ENCODE measurements at places on chromosomes 2 and 18.

DNA sequence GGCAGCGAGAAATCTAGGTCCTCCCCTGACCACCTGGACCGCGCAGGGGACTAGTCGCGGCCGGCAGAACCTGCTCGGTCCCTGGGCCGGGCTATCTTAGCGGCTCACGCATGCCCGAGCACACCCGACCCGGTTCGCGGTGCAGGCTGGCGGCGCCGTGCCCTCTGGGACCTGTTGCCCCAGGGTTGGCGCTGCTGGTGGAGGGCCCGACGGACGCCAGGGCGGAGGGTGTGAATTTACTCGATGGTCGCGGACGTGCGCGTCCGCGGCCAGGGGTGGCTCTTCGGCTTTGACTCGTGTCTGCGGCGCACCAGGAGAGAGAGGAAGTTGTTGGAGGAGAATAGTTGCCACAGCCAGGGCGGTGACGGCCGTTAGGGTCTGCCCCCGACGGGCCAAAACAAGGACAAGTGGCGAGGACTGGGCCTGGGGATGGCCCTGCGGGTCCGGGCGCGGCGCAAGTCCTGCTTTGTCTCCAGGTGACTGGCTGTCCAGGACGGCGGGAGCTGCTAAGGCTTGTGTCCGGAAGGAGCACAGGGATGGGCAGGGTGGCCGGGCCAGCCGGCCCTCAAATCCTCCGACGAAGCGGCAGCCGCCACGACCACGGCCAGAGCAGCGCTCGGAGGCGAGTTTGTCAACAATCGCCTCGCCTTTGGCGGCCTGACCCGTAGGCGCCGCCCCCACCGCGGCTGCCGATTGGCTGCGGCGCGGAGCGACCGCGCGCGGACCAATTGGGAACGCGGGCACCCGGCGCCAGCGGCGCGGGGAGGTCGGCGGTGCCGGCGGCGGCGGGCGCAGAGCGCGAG, 1.3 kb downstream of the BCL2L11 start:
- peak; percentile 56 for DNase-seq

GRCh38 chr2:241351640-241352031, 4.4 kb upstream of the FARP2 start:
- no peak for DNase-seq

- no peak for DNase-seq
Measured at GRCh38 chr2:6079405-6079804, 387.2 kb downstream of the SOX11 start.

GRCh38 chr18:31241900-31242409, 76.0 kb upstream of the DSG1 start:
- DNase-seq = no peak

- no peak for DNase-seq
Measured at GRCh38 chr2:111244864-111245263, 124.2 kb downstream of the BCL2L11 start.

GRCh38 chr2:8587920-8588830, 93.7 kb upstream of the ID2 start:
- DNase-seq = no peak

DNA sequence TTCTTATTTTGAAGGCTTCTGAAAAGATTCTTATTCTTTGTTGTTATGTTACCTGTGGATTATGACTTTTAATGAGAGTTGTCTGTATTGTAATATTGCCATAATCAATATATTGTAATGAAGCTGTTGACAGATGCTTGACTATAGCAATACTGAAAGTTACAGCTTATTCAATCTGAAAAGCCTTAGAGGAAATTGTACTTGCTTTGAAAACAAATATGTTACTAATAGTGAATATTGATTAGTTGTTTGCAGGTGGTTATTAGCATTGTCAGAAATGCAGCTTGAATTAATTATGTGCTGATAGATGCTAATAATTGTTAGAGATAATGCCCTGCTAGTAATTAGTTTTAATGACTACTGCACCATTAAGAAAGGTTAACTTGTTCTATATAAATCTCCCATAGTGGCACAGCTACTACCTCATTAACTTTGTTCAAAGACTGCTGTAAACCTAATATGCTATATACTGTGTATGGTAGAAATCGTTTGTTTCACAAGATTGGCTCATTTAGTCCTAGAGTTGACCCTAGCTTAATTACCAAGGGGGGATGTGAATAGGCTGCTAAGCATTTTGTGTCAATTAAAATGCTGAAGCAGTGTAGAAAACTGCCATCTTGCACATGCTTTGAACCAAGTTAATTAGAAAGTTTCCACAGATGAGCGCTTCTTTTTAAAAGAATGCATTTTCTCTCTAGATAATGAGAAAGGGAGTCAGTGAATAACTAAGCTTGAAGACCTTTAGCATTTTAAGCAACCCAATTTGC, 30.5 kb downstream of the SLC39A10 start:
- DNase-seq = no peak

DNA sequence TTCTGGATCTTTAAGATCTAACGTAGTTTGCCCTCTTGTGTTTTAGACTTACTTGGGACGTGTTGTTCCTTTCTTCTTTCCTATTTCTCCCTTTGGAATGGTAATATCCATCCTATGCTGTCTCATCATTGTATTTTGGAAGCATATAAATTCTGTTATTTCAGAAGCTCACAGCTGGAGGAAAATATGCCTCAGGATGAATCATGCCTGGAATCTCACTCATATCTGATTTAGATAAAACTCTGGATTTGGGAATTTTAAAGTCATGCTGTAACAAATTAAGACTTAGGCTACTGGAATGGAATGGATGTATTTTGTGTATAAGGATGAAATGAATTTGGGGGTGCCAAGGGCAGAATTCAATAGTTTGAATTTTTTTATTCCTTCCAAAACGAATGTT, 245.2 kb upstream of the GULP1 start:
- DNase-seq = no peak

GRCh38 chr2:219954331-219954730, 326.9 kb downstream of the SLC4A3 start:
- DNase-seq = no peak

DNA sequence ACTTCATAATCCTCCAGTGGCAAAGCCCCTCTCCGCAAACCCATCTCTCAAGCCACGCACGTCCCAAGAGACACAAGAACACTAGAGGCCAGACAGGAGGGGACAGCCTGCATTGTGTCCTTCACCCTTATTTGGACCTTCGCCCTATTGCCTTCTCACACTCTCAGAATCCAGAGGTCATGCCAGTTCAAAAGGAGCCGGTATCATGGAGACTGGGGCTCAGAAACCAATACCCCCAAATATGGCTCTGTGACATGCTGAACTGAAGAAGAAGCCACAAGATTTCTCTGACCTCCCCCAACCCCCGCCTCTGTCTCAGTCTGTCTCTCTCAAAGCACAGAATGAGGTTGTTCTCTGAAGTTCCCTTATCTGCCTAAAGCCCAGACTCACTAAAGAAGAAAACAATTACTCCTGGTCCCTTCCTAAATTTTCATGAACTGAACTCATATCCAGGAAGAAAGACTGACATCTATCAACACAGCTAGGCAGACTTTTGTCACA, 19.2 kb upstream of the SPATA3 start:
- DNase-seq = no peak

DNA sequence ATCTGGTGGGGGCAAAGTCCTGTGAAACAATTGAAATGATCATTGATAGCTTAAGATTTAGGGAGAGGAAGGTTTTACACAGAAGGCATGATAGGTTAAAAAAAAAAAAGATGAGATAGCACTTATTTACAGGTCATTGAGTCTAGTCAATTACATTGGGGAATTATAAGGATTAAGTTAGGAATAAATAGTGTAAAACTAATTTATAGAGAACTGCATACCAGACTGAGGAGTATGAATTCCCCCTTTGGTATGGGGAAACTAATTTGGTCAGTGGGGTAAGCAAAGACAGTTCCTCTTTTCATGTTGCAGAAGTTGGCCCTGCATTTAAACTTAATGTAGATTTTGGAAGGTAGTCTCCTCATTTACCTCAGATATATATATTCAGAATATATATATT, 10.8 kb downstream of the GLS start:
- DNase-seq = no peak

GRCh38 chr18:21481739-21482138, 118.8 kb downstream of the ESCO1 start:
- no peak for DNase-seq

DNA sequence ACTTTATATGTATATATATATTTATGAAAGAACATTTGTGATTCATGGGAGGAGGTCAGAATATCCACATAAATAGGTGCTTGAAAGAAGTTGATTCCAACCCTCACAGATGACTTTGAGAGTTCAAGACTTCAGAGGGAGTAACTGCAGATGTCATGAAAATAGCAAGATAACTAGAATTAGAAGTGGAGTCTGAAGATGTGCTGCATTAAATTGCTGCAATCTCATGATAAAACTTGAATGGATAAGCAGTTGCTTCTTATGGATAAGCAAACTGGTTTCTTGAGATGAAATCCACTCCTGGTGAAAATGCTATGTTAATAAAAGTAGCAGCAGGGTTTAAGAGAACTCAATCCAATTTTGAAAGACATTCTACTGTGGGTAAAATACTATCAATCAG, 40.2 kb downstream of the G6PC2 start:
- DNase-seq = no peak

DNA sequence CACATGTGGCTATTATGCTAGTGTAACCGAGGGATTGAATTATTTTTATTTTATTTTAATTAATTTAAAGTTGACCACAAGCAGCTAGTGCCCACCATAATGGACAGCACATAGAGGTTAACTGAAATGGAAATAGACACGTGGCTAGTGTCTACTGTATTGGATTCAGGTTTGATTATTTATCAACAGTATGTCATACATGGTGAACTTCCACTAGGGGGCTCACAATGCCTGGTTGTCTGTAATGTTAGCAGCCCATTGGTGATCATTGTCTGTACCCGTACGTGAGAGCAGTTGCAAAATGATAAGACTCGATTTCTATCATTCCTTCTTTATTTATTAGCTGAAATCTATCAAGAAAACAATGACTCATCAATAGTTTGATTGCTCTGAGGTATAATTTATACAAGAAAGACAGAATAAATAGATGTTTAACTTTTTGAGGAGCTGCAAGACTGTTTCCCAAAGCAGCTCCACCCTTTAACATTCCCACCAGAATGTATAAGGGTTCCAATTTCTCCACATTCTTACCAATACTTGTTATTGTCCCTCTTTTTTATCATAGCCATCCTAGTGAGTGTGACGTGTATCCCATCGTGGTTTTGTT, 76.5 kb downstream of the CYBRD1 start:
- DNase-seq = peak; percentile 11

- DNase-seq = no peak
Measured at GRCh38 chr2:25215948-25216679, 47.7 kb upstream of the POMC start.

- DNase-seq = no peak
Measured at GRCh38 chr2:49259926-49260325, 105.6 kb upstream of the FSHR start.

GRCh38 chr2:13001408-13001807, 284.7 kb downstream of the TRIB2 start:
- DNase-seq = no peak

DNA sequence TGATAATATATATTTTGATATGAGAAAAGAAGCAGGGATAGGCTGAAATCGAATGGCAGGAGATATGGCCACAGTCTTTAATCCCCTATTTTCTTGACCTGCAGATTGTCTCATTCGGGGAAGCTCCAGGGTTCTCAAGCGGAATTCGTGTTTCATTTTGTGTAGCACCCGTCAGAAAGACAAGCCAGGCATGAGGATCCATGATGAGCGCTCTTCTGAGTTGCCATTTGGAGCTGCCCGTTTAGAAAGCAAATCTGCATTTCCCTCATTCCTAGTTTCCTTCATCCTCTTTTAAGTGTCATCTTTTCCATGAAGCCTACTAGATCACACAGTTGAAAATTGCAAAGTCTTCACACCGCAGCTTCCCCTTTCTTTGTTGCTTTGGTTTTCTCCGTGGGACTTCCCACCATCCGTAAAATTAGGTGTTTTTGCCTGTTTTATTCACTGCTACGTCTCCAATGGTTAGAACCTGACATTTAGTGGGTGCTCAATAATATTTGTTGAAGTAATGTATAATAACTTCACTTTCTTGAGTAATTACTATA, 16.9 kb downstream of the HNMT start:
- DNase-seq = no peak

- no peak for DNase-seq
Measured at GRCh38 chr2:78061301-78061700, 539.1 kb upstream of the LRRTM4 start.

GRCh38 chr2:215900203-215900611, 113.1 kb downstream of the MREG start:
- no peak for DNase-seq

- no peak for DNase-seq
Measured at GRCh38 chr2:195686564-195686963, 29.5 kb downstream of the SLC39A10 start.

DNA sequence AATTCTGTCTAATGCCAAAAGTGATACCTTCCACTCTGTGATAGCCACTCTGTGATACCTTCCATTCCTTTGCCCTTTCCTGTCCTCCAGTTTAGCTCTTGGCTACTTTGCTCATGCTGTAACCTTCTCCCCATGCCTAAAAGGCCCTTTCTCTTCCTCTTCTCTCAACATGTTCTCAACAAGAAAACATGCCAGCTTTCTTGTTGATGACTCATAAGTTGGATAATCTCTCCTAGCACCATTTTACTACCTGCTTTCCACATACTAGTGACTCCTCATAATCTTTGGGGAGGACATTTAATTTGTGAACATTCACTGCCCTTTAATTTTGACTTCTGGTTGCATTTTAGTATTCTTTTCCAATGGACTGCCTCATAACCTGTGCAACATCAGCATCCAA, 55.9 kb upstream of the NT5C1B start:
- DNase-seq = no peak

- DNase-seq = peak; percentile 77
Measured at GRCh38 chr2:234823877-234824376, 127.9 kb upstream of the SH3BP4 start.

DNA sequence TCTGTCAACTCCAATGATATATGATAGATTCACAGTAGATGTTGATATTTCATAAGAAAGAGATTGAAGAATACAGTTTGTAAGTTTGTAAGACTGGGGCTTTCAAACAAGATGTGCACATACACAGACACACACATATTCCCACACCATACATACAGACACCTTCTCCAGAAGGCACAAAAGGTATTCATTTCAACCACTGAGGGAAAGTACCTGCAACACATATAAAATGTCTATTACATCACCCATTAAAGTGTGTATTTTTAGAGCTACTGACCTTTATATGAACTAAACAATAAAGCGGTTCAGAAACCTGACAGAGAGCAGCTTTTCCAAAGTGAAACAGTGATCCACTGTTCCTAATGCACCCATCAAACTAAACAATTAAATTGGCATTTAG, 53.3 kb downstream of the CCDC148 start:
- DNase-seq = no peak

DNA sequence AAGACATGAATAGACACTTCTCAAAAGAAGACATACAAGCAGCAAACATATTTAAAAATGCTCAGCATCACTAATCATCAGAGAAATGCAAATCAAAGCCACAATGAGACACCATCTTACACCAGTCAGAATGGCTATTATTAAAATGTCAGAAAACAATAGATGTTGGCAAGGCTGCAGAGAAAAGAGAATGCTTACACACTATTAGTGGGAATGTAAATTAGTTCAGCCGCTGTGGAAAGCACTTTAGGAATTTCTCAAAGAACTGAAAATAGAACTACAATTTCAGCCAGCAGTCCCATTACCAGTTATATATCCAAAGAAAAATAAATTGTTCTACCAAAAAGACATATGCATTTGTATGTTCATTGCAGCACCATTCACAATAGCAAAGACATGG, 61.7 kb downstream of the STRADB start:
- no peak for DNase-seq

- no peak for DNase-seq
Measured at GRCh38 chr18:46641917-46642316, 15.1 kb downstream of the LOXHD1 start.

GRCh38 chr2:214542866-214543265, 132.0 kb downstream of the VWC2L start:
- peak; percentile 62 for DNase-seq
